NCI-H226 (cell line): ENCODE measurements at places on chromosomes 5 and 9.

DNA sequence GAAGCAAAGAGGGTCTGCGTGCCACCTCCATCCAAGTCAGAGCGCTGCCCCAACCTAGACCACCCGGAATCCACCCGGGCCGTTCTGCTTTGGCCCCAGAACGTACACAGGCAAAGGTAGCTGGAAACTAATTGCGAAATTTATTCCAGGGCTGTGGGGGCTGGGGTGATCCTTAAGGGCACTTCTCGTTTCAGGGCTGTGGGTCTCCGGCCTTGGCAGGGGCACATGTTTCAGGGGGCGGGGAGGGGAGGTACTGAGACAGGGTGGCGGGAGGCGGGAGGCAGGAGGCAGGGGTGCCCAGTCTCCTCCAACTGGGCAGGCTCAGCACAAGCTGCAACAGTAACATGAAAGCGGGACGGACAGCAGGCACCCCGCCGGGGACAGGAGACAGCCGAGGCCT, 26.1 kb downstream of the NR5A1 start:
- DNase-seq = no peak

DNA sequence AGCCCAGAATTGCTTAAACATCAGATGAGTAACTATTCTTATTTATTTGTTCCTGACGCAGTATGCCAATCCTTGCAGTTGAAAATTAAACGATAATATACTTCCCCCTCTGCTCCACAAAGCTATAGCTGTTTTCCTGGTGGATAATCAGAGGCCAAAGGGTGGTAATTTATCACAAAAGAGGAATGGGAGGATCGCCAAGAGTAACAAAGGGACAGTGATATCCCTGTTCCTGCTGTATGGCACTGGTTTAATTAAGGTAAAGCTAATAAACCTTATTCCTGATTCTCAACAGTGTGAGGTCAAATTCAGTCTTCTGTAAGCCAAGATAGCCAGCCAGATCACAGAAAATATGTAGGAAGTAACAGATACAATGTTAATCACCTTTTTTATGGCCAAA, 33.4 kb upstream of the PTGER4 start:
- DNase-seq = no peak

GRCh38 chr9:123063177-123063598, 29.7 kb downstream of the GPR21 start:
- peak; percentile 51 for DNase-seq

GRCh38 chr9:133349965-133350616, 2.1 kb downstream of the RPL7A start:
- no peak for DNase-seq

- DNase-seq = no peak
Observed at GRCh38 chr9:98450496-98450895, 195.0 kb upstream of the TBC1D2 start.

DNA sequence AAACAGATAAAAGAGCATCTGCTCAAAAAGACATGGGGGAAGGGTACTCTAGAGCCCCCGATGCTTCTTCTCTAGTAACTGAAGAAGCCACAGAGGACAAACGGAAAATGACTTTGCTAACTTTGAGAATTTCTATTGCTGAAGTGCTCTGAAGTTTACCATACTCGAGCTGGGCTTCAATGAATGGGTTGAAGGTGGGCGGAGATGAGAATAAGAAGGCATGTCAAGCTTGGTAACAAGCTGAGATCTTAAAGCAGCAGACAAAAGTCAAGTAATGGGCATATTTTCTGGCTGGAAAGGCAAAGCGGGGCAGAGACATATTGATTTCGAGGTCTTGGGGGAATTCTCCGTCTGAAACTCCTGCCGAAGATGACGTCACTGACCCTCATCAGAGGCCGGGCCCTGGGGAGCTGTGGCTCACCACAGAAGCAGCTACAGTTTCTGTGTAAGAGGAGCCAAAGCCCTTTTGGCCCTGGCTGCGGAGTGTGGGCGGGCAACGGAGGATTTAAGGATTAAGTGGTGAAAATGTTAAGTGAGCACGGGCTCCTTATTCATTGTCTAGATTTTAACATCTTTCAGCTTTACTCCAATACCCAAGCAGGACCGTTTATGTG, 115.8 kb upstream of the SLIT3 start:
- no peak for DNase-seq

DNA sequence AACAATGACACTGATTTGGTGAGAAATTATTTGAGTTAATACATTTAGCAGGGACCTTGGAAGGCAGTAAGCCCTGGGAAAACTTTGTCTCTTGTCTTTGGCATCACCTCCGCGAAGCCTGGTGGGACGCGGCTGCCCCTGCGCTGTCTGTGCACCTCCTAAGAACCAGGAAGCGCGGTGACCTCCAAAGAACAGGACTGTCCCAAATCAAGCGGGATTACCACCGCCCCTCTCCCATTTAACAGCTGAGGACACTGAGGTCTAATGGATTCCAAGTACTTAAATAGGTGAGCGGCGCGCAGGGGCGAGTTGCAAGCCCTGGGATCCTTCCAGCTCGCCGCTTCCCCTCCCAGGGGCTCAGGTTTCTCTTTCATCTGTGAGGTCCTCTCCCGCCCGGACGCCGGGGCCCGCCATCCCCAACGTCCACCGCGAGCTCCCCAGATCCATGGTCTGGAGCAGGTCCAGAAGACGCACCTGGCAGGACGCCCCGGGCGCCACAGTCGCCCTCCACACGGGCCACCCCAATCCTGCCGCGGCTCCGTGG, 432 bp downstream of the STARD4 start:
- peak; percentile 12 for DNase-seq

DNA sequence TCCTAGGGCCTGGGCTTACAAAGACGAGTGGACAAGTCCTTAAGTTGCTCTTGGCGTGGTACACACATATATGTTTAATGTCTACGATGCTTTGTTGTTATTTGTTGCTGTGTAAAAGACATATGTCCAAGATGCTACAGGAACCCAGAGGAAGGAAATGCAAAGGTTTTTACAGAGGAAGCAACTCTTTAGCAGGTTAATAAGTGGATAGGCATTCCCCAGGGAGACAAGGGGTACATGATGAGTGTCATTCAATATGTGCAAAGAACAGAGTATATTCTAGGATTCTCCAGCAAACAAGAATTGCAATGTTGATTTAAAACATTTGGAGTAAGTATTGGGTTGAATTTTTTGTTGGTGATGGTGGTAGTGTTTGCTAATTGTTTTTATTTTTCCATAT, 92.1 kb downstream of the PIP5K1B start:
- DNase-seq = no peak

- DNase-seq = no peak
Observed at GRCh38 chr5:82676661-82677060, 398.5 kb upstream of the RPS23 start.

GRCh38 chr5:159448-160172, 31.7 kb upstream of the LRRC14B start:
- DNase-seq = no peak

GRCh38 chr5:139340051-139340450, 1.6 kb upstream of the PAIP2 start:
- no peak for DNase-seq

- no peak for DNase-seq
Observed at GRCh38 chr9:138103111-138103848, 225.7 kb downstream of the CACNA1B start.

GRCh38 chr5:43287493-43287892, 25.7 kb downstream of the HMGCS1 start:
- DNase-seq = no peak

GRCh38 chr5:821504-821903, 29.3 kb downstream of the ZDHHC11 start:
- DNase-seq = no peak

GRCh38 chr5:10681731-10682679, 79.0 kb downstream of the DAP start:
- DNase-seq = no peak

DNA sequence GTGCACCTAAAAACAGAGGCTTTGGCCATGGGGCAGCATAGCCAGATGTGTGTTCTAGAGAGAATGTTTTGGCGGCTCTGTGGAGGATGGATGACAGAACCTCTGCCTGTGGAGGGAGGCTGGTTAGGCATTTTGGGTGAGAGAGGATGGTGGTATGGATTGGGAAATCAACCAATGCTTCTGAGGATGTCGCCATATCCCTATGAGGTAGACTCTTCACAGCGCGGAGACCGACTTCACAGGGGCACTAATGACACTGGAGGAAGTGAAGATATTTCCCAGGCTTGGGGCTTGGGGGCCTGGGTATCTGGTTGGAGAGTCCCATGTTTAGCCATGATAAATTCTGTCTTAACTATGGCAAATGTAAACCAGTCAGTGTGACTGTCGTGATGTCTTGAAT, 140.6 kb upstream of the KLF4 start:
- DNase-seq = no peak

DNA sequence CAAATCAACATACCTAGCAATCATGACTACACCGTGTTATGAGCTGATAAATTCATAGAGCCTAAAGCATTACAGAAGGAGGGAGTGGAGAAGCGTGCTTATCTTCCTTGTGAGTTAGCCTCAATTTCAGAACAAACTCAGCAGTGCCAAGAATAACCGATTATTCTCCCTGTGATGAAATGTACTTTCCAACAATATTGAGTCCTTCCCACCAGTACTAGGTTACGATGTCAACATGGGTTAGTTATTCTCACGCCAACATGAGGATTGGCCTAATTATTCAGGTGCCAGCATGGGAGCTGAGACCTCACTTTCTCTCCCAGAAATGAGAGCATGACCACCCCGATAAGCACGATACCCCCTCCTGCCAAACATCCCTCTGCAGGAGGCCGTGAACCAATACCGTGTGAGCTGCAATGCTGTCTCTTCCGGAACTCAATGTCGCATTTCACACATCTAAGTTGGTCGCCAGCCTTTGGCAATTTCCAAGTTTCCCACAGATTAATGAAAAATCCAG, 193.7 kb downstream of the ENC1 start:
- peak; percentile 43 for DNase-seq

DNA sequence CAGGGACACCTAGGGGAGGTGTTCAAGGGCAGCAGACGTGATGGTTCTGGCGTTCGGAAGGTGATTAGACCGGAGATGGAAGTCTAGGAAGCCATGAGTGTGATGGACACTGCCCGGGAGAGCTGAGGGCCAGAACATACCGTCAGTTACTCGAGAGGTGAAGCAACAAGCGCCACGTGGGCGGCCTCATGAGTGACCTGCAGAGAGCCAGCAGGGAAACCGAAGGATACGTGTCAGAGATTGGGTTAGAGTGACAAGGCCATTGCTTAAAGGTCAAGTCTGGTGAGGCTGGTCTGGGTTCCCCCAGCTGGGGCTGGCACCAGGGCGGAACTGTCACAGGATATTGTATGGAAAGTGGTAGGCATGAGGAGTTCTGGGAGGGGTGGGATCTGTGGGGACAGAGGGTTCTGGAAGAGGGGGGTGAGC, 60.0 kb downstream of the C9orf50 start:
- no peak for DNase-seq

DNA sequence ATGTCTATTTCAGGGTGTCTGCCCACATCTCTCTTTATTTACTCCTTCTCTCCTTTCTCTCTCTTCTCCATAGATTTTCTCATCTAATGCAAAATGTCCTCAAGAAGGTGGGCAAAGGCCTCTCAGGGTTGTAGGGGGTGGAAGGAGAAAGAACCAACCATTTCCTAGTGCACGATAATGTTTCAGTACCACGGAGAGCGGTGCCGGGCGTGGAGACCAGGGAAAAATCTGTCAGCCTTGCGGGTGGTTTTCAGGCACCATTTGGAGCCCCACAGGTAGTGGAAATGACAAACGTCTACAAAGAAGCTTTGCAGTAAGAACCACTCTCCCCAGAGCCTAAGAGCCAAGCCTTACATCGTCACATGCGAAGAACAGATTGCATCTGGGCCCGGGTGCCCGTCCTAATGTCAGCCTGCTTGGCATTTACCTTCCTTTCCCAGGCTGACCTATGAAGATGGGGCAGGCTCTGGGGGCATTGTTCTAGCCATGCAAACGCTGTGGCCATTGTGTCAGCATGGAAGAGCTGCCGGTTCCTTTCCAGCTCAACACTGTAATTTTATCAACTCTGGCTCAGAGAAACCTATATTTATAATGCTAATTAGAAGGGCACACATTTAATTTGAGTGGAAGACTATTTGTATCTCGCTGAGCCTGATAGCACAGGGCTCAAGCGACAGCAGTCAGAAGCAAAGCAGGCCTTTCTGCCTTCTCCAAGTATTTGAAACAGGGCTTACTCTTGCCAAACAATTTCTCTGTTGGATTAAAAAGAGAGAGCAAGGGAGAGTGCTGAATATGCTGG, 430.1 kb upstream of the WWC1 start:
- DNase-seq = no peak

GRCh38 chr9:109739760-109740159, 40.2 kb upstream of the PALM2AKAP2 start:
- no peak for DNase-seq

DNA sequence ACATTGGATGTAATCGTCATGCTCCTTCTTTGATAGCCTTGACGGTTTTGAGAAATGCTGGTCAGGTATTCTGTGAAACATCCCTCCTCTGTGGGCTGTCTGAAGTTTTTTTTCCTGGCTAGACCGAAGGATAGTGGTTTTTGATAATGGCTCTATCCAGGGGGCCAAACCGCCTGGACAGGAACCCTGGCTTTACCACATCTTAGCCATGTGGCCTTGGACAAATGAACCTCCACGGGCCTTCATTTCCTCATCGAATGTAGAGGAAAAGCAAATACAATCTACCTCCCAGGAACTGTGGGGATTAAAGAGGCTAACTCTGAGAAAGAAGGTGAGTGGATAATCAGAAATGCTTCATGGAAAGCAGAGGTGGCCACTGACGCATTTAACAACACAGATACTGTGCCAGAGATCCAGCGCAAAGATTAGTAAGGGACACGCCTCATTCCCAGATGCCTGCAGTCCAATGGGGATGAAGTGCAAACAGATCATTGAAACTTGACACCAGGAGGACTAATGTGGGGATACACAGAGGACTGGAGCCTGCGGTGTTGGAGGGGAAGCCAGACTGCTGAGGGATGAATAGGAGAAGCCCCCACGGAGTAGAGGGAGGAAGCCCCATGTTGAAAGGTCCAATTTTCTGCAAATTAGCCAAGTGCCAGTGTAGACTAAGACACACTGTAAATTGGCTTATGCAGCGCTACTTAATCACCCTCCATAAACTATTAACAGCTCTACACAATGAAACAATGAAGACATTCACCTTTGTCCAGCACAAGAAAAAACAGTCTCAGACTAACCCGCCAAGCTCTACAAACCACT, 41.6 kb downstream of the MYO10 start:
- DNase-seq = peak; percentile 64

DNA sequence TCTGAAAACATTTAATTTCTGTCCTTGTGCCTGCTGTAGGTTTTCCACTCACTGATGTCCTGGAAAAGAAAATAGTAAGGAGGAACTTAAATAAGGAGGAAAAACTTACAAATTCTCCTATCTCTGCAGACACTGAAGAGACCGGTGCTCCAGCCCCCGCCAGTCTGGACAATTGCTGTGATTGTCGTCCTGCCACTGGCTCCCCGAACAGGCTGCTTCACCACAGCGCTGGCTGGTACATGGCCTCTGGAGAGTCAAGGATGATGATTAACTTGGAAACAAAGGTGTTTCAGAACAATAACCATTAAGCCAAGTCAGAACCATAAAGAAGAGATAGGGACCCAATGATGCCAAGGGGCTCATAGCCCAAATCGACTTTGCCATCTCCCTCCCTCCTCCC, 7.3 kb downstream of the PLAC8L1 start:
- DNase-seq = no peak

- DNase-seq = no peak
Observed at GRCh38 chr5:56142233-56142613, 90.9 kb downstream of the ANKRD55 start.
